Activated T-helper 2 cell treated with anti-CD3 and anti-CD28 coated beads, Interferon-gamma antibody, Interleukin-2, Interleukin-4, amounts not matched to agents 10 μg/mL and 5 μg/mL and 100 μg/mL, durations not matched to agents 14 hours and 24 hours and 36 hours (primary cell): ENCODE measurements at places on chromosomes 16 and 17. TPM values are rescaled to one million over a fixed set of nuclear protein-coding genes. Genes with fewer than 3 reads are reported as not detected.

- no peak for DNase-seq
These were observed 121.1 kb downstream of the AIPL1 start for GRCh38 chr17:6313835-6314234.

- no peak for DNase-seq
These were observed 15.9 kb downstream of the TNRC6C start for GRCh38 chr17:77974396-77974795.

VMO1 gene
- total RNA-seq: 0.28 and 0.46 TPM in 2 replicates

- no peak for DNase-seq
These were observed 670.4 kb downstream of the TOX3 start for GRCh38 chr16:51876601-51876875.

MMP25 gene
- total RNA-seq: 7.7 TPM in 2 replicates

DNA sequence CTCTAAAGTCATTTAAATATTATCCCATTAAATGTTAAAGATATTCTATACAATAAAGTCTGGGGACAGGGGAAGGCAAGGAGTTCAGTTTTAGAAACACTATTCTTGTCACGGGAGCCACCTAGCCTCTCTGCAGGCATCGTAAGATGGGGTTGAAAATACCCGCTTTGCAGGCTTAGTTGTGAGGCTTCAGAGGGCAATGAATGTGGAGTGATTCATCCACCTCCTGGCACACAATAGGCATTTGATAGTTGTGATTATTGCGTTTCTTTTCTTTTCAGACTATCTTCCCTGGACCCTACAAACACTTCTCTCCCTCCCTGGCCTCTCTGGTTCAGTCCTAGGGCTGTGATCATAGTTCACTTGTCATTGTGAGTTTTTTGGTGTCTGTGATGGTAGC is 19.6 kb downstream of the GLP2R start:
- no peak for DNase-seq

DNA sequence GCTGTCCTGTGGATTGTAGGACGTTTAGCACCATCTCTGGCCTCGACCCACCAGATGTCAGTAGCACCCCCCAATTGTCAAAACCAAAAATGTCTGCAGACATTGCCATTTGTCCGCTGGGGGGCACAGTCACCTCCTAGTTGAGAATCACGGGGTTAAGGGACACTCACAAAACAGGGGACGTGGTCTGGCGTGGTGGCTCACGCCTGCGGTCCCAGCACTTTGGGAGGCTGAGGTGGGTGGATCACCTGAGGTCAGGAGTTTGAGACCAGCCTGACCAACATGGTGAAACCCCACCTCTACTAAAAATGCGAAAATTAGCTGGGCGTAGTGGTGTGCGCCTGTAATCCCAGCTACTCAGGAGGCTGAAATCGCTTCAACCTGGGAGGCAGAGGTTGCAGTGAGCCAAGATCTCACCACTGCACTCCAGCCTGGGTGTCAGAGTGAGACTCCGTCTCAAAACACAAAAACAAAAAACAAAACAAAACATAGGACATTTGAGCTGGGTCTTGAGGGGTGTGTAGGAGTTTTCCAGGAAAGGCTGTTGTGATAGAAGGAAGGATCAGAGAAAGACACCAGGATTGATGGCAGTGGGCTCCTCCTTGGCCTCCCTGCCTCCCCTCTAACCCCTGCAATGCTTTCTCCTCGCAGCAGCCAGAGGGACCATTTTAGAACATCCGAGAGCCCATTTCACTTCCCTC is 171.8 kb upstream of the GSE1 start:
- DNase-seq: no peak

DNA sequence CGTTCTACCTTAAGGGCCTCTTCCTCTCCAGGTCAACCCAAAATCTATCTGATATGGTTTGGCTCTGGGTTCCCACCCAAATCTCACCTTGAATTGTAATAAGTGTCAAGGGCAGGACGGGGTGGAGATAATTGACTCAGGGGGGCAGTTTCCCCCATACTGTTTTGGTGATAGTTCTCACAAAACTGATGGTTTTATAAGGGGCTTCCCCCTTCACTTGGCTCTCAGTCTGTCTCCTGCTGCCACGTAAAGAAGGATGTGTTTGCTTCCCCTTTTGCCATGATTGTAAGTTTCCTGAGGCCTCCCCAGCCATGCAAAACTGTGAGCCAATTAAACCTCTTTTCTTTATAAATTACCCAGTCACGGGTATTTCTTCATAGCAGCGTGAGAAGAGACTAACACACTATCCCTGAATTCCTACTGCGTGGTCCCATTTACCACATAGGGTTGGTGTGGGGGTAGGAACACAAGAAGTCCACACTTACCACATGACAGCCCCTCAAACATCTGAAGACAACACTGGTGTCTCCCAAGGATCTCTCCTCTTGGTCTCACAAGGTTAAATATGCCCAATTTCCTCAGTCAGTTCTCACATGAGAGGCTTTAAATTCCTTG is 8.2 kb downstream of the COTL1 start:
- DNase-seq: no peak

DNA sequence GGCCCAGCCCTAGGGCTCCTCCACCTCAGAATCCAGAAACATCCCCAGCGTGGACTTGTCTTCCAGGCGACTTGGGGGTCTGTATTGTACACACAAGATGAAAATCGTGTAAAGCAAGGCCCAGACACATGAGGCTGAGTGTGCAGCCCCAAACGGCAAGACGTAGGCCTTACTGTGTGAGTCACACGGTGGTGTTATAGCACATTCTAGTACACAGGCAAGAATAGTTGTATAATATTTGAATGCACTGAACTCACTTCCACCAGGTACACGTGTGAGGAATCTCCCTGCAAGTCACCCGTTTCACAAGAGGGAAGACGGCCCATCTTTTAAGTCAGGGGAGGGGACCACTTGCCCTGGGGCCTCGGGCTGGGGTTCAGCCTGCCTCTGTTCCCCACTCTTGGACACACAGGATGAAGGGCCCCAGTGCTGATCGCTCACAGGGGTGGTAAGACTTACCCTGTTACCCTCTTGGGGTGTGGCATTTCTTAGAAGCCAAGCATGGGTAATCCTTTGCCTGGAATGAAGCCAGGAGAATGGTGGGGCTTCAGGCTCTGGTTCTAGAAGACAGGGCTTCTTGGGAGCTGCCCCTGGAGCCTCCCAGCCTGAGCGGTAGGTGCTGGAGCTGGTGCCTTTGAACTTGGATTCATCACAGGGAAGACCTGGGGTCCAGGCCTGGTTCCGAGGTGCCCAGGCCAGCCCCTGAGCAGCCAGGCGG is 71.3 kb downstream of the SREBF1 start:
- no peak for DNase-seq

CA10 gene
- 0.32 TPM in 1 of 2 replicates, not detected in the other for total RNA-seq

CCP110 gene
- total RNA-seq: 25.9 and 30.2 TPM in 2 replicates

DNA sequence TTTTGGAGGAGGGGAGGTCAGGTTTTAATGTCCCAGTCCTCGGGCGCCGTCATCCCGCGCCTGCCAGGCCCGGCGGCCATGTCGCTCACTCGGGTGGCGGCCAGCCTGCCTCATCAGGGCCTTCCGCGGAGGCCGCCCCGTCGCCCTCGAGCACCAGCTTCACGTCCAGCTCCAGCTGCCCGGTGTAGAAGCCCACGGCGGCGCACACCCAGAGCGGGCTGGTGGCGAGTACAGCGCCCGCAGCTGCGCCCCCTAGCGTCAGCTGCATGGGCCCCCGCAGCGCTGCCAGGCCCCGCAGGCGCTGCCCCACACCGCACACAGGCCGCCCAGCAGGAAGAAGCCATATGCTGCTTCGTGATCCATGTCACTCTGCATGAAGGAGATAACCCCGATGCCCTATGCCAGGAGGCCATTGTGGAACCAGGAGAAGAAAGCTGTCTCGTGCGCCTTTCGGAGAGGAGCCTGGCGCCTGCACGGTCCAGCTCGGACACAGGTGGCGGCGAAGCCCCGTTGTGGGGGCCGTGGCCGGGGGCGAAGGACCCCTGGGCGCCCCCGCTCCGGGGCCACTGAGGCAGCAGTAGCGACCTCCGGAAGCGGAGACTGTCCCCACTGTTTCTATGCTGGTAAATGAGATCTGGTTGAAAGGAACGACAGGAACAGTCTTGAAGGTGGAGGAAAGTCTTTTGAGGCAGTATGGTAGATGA is 9.6 kb downstream of the AP2B1 start:
- DNase-seq: no peak

GRCh38 chr17:9370467-9370866 is 205.2 kb downstream of the STX8 start:
- no peak for DNase-seq

ZNF830 gene
- total RNA-seq: 23.8 and 24.9 TPM in 2 replicates

GRCh38 chr17:30924341-30924740 is 2.6 kb downstream of the ADAP2 start:
- no peak for DNase-seq

- no peak for DNase-seq
These were observed 6.9 kb downstream of the MYO19 start for GRCh38 chr17:36527621-36528250.

DNA sequence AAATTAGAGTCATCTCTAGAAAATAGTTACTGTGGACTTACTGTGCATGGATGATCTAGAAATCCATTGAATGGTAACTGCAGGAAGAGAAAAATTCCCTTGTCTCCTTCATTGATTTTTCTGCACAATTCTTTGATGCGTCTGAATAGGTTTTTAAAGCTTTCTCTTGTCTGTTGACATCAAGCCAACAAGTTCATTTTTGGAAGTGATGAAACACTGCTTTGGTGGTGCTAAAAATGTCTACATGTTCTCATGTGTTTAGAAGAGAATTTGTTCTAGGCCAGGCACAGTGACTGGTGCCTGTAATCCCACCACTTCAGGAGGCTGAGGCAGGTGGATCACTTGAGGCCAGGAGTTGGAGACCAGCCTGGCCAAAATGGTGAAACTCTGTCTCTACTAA is 57.1 kb upstream of the AXIN2 start:
- DNase-seq: no peak

ENPP7 gene
- total RNA-seq: not detected in 2 replicates

- no peak for DNase-seq
These were observed 15.4 kb downstream of the ZFPM1 start for GRCh38 chr16:88468275-88469129.

DNA sequence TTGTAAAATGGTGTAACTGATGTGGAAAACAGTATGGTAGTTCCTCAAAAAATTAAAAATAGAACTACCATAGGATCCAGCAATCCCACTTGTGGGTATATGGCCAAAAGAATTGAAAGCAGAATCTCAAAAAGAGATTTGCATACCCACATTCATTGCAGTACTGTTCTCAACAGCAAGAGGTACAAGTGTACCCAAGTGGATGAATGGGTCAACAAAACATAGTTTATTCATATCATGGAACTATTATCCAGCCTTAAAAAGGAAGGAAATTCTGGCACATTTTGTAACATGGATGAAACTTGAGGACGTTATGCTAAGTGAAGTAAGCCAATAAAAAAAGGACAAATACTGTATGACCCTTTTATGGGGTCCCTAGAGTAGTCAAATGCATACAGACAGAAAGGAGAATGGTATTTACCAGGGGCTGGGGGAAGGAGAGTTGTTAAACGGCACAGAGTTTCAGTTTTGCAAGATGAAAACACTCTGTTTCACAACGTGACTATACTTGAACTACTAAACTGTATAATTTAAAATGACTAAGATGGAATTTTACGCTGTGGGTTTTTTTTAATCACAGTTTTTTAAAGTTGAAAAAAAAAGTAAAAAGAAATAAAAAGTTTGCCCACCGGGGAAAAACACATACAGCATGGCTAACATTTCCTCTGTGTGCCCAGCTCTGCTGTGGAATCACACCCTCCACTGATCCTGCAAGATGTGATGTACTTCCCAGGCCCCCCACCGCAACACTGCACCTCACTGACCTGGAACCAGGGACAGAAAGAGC is 6.1 kb downstream of the TVP23A start:
- DNase-seq: no peak

- no peak for DNase-seq
These were observed 139.7 kb downstream of the SEC14L1 start for GRCh38 chr17:77280304-77281121.

- no peak for DNase-seq
These were observed 18.9 kb downstream of the ARHGAP17 start for GRCh38 chr16:24996301-24996700.

GRCh38 chr16:53100889-53101288 is 46.1 kb downstream of the CHD9 start:
- no peak for DNase-seq

DNA sequence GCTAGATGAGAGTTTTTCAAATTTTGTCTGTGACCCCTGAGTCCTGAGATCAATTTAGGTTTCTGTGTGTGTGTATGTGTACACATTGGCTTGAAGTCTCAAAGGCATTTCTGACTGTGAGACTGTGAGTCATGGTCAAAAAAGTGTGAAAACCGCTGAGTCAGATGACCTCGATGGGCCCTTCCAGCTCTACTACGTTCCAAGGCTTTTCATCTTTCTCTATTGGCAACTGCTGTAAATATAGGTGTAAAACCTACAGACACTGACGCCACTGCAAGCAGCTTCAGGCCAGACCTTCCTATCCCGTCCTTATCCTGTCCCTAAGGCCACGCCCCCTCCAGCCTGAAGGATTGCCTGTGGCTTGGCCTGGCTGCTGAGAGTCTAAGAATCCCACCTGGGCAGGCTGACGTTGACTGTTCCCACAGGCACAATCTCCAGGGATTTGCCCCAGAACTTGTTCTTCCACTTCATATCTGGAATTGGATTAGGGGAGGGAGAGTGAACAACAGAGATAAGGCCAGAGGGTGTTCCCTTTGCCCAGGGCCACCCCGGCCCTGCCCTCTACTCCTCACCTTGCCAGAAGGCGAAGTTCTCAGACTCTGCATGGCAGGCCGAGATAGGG is 11.3 kb downstream of the OSBPL7 start:
- DNase-seq: no peak

SEZ6 gene
- total RNA-seq: not detected in 2 replicates

DNA sequence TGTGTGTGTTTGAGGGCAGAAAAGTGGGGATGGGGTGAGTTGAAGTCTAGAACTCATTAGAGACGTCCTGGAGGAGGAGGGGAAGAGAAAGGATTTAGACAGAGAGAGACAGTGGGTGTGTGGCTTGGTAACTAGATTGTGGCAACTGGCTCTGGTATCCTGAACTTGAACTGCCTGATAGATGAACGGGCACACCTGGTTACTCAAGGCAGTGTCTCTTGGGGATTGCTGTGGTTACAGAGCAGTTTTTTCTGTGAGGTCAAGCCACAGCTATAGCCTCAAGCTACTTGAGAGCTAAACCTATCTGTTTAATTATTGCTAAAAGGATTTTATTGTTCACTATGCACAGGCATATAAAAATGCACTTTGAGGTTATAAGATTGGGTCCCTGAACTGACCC is 29.8 kb upstream of the MYH2 start:
- DNase-seq: no peak

KRT27 gene
- not detected in 2 replicates for total RNA-seq

ATP2C2 gene
- not detected in 2 replicates for total RNA-seq

MFSD6L gene
- 0.64 and 0.94 TPM in 2 replicates for total RNA-seq

DNA sequence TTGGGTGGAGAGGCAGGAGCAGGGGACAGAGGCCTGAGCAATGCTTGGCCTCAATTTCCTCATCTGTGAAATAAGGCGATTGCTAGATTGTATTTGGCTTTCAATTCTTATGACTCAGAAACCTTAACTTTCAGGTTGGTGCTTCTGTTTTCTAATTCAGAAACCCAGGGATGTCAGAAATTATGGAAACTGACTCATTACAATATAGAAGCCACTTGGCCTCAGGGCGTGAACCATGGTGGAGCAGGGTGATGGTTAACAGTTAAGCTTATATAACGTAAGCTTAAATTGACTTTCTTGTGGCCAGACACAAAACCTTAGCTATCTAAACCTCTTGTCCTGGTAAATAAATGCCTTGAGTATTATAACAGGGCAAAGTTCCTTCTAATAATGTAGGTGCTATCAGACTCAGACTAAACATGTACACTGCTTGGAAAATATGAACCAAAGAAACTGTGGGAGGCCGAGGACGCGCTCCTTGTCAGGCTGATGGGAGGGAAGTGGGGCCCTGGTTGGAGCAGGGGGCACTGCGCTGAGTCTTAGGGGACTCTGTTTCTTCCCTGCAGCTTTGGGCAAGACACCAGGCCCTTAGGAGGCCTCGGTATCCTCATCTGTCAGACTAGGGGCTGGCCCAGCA is 17.1 kb upstream of the SREBF1 start:
- no peak for DNase-seq
